ENCODE measurements at places on chromosomes 7 and 10. TPM values are rescaled to one million over a fixed set of nuclear protein-coding genes. Genes with fewer than 3 reads are reported as not detected.

Gene CDNF
- 0.42 TPM for total RNA-seq

Gene ETV1
- 15.8 TPM for total RNA-seq

Gene MORN4
- 18.5 TPM for total RNA-seq

Gene HSPA12A
- total RNA-seq: 9.7 TPM

Gene ZCWPW1
- 2.3 TPM for total RNA-seq

Gene BLNK
- not detected for total RNA-seq

Gene THSD7A
- total RNA-seq: 0.86 TPM

Gene ANLN
- 74.8 TPM for total RNA-seq

Gene C10orf105
- 0.27 TPM for total RNA-seq

Gene TUBB8
- total RNA-seq: 2.1 TPM

Gene MBLAC1
- total RNA-seq: 1.4 TPM

Gene SRRT
- 186 TPM for total RNA-seq

Gene CRHR2
- total RNA-seq: not detected

Gene AKR1B1
- 277 TPM for total RNA-seq

Gene ASAH2B
- total RNA-seq: 7.0 TPM

Gene HOGA1
- total RNA-seq: 0.43 TPM

Gene KAZALD1
- total RNA-seq: 10.0 TPM

Gene STEAP1
- total RNA-seq: 3.8 TPM

Data from endodermal cell (in vitro differentiated cells).